ENCODE measurements at places on chromosomes 12 and 14. TPM values are rescaled to one million over a fixed set of nuclear protein-coding genes. Genes with fewer than 3 reads are reported as not detected.

KLRC1 gene
- 0.72 TPM for total RNA-seq

RBM25 gene
- total RNA-seq = 56.6 TPM

CLEC2A gene
- not detected for total RNA-seq

KRT6B gene
- 17.0 TPM for total RNA-seq

SDR9C7 gene
- 0.51 TPM for total RNA-seq

PPP4R3A gene
- 108 TPM for total RNA-seq

TMTC2 gene
- total RNA-seq = 26.6 TPM

PTCSC3 gene
- total RNA-seq = not detected

ANO2 gene
- total RNA-seq = 4.8 TPM

GPRC5D gene
- not detected for total RNA-seq

FAM222A gene
- 3.1 TPM for total RNA-seq

NEUROD4 gene
- total RNA-seq = not detected

OR10A7 gene
- total RNA-seq = not detected

SPIC gene
- total RNA-seq = not detected

HEATR5A gene
- 32.8 TPM for total RNA-seq

TMEM63C gene
- total RNA-seq = 0.92 TPM

IL22 gene
- not detected for total RNA-seq

GDF3 gene
- total RNA-seq = not detected

CLEC7A gene
- 3.6 TPM for total RNA-seq

MAP3K9 gene
- total RNA-seq = 6.7 TPM

LRRC10 gene
- total RNA-seq = not detected

PLXNC1 gene
- total RNA-seq = 13.4 TPM

SYNJ2BP gene
- 41.6 TPM for total RNA-seq

E2F7 gene
- 7.1 TPM for total RNA-seq

BORCS5 gene
- 35.7 TPM for total RNA-seq

BCAT1 gene
- 29.6 TPM for total RNA-seq

RAPGEF3 gene
- 16.0 TPM for total RNA-seq

RIPK3 gene
- total RNA-seq = 5.5 TPM

TSHR gene
- total RNA-seq = 1.7 TPM

IFNG-AS1 gene
- total RNA-seq = 3.3 TPM

KRT74 gene
- 0.10 TPM for total RNA-seq

DUSP16 gene
- total RNA-seq = 30.1 TPM

NANOG gene
- not detected for total RNA-seq

FZD10 gene
- 10.1 TPM for total RNA-seq

AQP5 gene
- total RNA-seq = 10.4 TPM

SVOP gene
- 0.31 TPM for total RNA-seq

LMNTD1 gene
- not detected for total RNA-seq

SLC8A3 gene
- 28.4 TPM for total RNA-seq

SOX5 gene
- 7.8 TPM for total RNA-seq

ABCD2 gene
- 0.21 TPM for total RNA-seq

KRT5 gene
- total RNA-seq = 1,219 TPM

SCN8A gene
- 2.1 TPM for total RNA-seq

KRT79 gene
- total RNA-seq = 0.21 TPM

OR6C2 gene
- not detected for total RNA-seq

SMIM10L1 gene
- total RNA-seq = 9.3 TPM

DDN gene
- 2.4 TPM for total RNA-seq
